ENCODE measurements at places on chromosomes 12 and 14. TPM values are rescaled to one million over a fixed set of nuclear protein-coding genes. Genes with fewer than 3 reads are reported as not detected.

GRCh38 chr12:93054021-93054420, 124.9 kb upstream of the EEA1 start:
- no peak for DNase-seq

DNA sequence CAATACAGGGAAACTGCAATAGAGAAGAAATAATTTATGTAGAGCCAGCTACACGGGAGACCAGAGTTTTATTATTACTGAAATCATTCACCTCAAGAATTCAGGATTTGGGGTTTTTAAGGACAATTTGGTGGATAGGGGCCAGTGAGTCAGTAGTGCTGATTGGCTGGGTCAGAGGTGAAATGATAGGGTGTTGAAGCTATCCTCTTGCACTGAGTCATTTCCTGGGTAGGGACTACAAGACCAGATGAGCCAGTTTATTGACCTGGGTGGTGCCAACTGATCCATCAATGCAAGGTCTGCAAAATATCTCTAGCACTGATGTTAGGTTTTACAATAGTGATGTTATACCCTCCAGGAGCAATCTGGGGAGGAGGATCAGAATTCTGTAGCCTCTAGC, 486.3 kb downstream of the LRIG3 start:
- DNase-seq, result no peak

- no peak for DNase-seq
Measured at GRCh38 chr12:91239481-91239880, 56.9 kb upstream of the DCN start.

DNA sequence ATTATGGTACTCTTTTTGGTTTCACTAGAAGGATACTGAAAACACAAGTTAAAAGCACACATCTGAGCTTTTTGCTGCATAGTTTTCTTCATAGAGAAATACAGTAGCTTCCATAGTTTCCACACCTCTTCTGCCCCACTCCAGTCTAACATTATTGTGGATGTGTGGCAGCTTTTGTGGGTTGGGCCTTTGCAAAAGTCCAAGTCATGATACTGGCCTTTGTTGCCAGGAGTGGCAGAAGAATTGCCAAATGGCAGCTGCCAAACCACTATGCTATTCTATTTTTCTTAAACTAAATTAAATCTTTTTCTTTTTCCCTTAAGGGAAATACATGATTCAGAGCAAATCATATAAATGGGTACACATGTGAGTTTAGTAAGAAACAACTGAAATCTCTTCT, 114.8 kb downstream of the PLEKHA5 start:
- no peak for DNase-seq

DNA sequence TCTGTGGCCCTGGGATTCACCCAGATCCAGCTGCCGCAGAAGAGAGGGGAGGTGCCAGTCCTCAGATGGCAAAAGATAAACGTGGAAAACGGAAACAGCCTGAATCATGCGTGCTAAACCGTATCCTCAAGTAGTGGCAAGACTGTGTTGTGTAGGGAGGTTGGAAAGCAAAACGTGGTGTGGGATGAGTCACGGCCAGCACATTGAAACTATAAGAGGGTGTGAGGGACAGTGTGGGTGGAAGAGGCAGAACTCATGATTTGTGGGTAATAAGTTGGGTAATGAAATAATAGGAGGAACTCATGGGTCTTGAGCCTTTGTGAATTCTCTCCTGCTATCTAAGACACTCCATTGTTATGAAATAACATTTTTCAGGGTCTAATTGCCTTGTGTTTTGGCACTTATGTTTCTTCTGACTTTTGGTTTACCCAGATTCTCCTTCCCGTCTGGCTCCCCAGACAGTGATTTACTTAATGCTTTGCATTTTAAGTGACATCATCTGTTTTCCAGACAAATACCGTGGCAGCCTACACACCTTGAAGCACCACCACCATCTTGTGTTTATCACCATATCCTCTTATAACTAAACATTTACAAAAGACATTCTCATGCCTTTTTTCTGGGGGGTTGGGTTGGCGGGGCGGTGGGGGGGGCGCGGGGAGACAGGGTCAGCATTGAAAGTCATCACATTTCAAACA, 62.3 kb upstream of the PTCSC3 start:
- no peak for DNase-seq

DNA sequence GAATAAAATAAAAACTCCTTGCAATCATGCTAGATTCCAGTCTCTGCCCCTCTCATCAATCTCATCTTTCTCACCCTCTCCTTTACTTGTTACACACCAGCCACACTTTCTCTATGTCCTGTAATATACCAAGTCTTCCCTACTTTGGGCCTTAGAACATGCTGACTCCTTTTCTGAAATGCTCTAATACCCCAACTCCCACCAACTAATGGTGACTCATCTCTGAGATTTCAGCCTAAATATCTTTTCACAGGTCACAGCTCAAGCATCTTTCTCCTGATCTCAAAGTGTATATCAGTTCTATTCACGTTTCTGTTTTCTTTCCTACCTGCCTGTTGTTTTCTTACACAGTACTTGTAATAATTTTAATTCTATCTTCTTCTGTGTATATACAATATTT, 378.9 kb upstream of the PRICKLE1 start:
- DNase-seq, result no peak

- DNase-seq, result no peak
Measured at GRCh38 chr12:71430756-71431155, 8.8 kb upstream of the LGR5 start.

GRCh38 chr14:53327716-53328115, 174.6 kb upstream of the DDHD1 start:
- DNase-seq, result no peak

DNA sequence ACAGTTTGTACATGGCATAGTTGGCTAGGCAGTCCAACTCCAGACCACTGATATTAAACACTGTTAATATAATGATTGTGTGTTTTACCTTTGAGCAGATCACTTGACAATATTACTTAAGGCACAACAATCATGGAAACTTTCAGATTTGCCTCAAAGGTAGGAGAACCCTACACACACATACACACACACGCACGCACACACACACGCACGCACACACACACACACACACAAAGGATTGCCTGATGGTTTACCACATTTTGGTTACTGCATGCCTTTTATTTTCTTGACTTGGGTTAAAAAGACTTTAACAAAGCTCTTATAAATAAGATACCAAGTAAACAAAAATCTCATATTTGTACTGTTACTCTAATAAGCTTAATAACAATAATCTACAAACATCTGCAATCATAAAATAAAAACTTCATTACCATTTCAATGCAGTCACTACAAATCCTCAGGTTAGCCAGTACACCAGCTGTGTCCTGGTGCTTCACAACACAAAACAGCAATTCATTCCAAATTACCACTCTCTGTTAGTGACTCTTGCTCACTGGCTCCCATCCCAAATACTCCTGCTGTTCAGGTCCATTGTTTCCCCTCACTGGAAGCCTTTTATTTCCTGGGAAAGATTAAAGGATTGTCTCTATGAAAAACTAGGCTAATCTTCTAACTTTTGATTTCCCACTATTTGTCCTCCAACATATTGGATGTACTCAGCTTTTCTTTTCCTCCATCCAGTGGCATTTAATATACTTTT, 175.2 kb upstream of the ATP2B1 start:
- DNase-seq, result no peak

The KRT83 gene
- total RNA-seq, result not detected

The GLT8D2 gene
- 17.9 TPM for total RNA-seq

The PIWIL1 gene
- total RNA-seq, result 0.12 TPM
